Lower leg skin (tissue), 4 donors: ENCODE measurements at places on chromosomes 5 and 9. TPM values are rescaled to one million over a fixed set of nuclear protein-coding genes. Genes with fewer than 3 reads are reported as not detected.

DNA sequence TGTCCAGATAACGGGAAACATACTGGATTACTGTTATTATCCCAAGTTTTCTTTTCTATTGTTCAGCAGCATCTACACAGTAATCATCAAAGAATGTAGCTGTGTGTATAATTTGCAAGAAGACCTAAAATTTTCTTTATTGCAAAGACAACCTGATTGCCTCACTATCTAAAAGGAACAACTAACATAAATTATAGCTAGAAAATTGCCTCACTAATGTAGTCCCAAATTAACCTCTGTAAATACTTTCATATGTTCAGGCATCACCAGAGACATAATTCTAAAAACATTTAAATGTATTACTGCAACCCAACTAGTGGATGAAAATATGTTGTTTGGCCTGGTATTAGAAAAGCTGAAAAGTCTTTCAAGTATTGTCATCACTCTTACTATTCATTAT is 275.4 kb downstream of the CDH12 start:
- DNase-seq: no peak

GRCh38 chr5:163384669-163385068 is 52.7 kb upstream of the CCNG1 start:
- DNase-seq: no peak

DNA sequence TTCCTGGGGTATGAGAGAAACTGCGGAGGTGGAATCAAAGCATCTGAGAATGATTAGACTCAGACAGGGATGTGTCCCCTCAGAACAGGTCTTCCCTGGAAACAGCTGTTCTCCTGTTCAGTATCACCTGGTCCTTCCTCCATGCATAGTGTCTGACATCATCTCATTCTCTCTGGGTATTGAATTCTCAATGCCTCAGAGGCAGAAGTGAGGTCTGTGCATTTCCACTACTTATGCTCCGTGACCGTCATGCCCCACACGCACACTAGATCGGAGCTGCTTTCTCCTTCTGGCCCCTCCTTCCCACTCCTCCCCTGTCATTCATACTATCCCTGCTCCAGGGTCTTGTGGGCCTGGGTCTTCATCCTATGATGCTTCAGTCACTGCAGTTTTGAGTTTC is 61.4 kb upstream of the DAB2IP start:
- no peak for DNase-seq

Gene ANKHD1
- 97.7 TPM for total RNA-seq

DNA sequence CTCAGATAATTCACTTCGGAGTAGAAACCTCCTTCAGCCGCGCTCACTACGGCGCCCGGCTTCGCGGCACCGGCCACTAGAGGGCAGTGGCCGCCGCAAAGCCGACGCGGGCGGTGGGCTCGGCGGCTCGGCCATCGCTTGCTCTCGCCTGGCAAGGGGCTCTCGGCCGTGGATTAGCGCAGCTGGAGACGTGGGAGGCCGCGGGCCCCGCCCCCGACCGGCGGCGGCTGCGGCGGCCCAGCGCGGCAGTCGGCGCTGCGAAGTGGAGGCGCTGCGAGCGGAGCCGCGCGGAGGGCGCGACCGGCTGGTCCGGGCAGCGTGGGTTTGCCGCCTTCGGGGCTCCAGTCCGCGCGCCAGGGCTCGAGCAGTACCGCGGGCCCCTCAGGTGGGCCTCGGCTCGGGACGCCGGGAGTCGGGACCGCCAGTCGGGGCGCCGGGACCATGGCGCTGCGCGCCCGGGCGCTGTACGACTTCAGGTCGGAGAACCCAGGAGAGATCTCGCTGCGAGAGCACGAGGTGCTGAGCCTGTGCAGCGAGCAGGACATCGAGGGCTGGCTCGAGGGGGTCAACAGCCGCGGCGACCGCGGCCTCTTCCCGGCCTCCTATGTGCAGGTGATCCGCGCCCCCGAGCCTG is at the start of gene SNX18:
TSS of gene SNX18 (plus strand) at position 248 of the 634 bp plus-strand sequence. CDS start at position 442, 194 bp downstream.
- DNase-seq: peak; percentile 89

- DNase-seq: no peak
These were observed 70.1 kb downstream of the SV2C start for GRCh38 chr5:76153271-76153670.

GRCh38 chr5:31656806-31657205 is 17.9 kb downstream of the PDZD2 start:
- no peak for DNase-seq
